ENCODE measurements at places on chromosomes 5 and 9.

- H3K27me3 ChIP-seq: no peaks in the 10 kb centered on the region
- no peak overlapping the region for H3K4me3 ChIP-seq
- H3K4me1 ChIP-seq: peaks cover 100% of the 10 kb centered on the region
- no peak for DNase-seq
Measured at GRCh38 chr9:134353539-134353938, 27.3 kb downstream of the RXRA start.

DNA sequence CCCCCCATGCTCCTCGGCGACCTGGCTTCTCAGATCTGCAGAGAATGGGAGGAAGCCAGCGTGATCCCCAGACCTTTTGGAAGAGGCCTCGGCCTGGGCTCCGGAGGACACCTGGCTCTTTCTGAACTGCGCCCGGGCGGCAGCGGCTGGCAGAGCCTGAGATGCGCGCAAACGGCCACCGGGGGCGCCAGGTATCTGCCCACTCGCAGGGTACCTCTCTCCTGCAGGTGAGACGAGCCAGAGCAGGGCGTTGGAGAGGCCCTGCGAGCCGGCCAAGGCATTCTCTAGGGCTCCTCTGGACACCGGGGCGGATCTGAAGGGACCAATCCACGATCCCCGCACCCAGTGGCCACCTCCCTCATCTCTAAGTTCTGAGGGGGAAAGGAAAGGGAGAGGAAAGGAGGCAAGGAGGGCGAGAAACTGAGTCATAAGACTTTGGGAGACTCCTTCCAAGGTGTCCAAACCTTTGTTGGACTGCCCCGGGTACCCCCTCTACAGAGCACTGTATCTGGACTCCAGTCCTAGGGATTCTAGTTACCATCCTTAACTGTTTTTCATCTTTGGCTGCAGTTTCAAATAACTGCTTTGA, 55.0 kb upstream of the SLC46A2 start:
- no peaks in the 10 kb centered on the region for H3K36me3 ChIP-seq
- H3K4me3 ChIP-seq: no peak overlapping the region
- peaks cover 12% of the 10 kb centered on the region for H3K27me3 ChIP-seq
- H3K27ac ChIP-seq: no peak overlapping the region

- peaks cover 24% of the 10 kb centered on the region for H3K4me1 ChIP-seq
- DNase-seq: no peak
- no peaks in the 10 kb centered on the region for H3K27me3 ChIP-seq
- no peak overlapping the region for H3K27ac ChIP-seq
- H3K4me3 ChIP-seq: no peak overlapping the region
Measured at GRCh38 chr5:73821003-73821402, 195.0 kb downstream of the ARHGEF28 start.

- no peak overlapping the region for H3K4me3 ChIP-seq
- no peak overlapping the region for H3K27ac ChIP-seq
- H3K36me3 ChIP-seq: no peaks in the 10 kb centered on the region
- H3K27me3 ChIP-seq: no peaks in the 10 kb centered on the region
- no peak for DNase-seq
Measured at GRCh38 chr5:91514400-91514799, 131.3 kb upstream of the ARRDC3 start.

- no peak overlapping the region for H3K4me3 ChIP-seq
- DNase-seq: no peak
- no peaks in the 10 kb centered on the region for H3K27me3 ChIP-seq
- H3K36me3 ChIP-seq: no peaks in the 10 kb centered on the region
- H3K27ac ChIP-seq: no peak overlapping the region
Measured at GRCh38 chr9:84974855-84975254, 305.3 kb downstream of the NTRK2 start.
